ENCODE measurements at places on chromosomes 12 and 14.
A peak's percentile ranks its signal among the peaks of the same experiment; 100 is the strongest.

- no peak for DNase-seq
Observed at GRCh38 chr12:129971721-129972120, 67.9 kb upstream of the TMEM132D start.

DNA sequence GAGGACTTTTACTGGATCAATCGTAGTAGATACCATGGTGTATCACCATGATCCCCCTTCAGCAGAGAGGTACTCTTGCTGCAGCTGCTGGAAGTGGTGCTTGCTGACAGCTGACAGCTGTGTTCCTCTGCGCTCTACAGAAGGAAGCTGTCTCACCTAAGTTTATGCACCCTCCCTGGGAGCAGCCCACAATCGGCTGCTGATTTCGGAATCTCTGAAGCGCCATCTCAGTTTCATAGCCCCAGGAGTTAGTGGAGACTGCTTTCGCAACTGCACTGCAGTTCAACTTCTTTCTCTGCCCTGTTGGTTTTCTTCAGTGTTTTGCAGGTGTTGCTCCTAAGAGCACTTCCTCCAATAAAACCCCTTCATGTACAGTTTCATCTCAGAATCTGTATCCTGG lies 237.9 kb downstream of the PAWR start:
- no peak for DNase-seq

DNA sequence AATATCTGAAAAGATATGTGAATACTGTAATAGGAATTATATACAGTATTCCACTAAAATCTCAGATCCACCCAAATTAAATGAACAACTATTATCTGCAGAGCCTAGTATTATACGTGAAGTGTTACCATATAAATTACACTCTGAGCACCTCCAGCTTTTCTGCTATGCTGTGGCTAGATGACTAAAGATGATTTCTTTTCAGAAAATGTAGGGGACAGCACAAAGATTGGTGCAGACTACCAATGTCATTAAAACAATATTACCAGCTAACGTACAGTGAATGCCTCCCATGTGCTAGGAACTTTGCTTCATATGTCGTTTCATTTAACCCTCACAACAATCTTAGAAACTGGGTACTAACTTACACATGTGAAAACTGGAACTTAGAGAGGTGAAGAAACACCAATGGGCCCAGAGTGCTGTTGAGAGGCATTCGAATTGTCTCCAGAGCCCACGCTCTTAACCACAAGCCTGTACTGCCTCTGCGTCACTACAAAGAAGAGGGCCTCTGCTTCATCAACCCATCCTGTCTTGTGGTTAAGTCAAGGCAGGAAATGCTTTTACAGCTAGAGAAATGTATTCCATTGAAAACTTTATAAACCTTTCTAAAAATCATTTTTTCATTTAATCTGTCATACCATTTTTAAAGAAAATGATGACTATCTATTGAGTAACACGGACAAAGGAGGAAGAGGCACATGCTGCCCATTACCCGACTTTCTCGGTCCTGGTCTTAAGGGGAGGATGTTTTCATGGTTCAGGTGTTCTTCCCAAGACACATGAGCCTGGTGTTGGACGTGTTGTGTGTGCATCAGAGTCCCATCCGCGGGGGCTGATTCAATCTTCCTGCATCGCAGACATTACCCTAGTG lies 1.3 kb downstream of the GPR65 start:
- DNase-seq: no peak

- DNase-seq: no peak
Observed at GRCh38 chr12:78392918-78393317, 471.7 kb upstream of the SYT1 start.

DNA sequence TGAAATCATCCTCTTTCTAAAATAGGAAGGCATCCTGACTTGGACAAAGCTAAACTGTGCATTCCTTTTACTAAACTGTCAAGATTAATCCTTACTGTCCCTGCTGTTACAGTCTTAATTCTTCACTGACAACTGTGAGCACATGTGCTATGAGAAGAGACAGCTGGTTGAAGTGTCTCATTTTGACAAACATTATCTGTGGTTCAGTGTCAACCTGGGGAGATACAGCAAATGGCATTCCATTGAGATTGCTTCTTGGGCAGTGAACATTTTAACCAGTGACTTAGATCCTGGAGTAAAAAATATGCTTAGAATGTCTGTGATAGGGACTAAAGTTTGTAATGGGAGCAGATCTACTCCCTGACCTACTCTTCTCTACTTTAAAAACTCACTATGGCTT lies 552.6 kb upstream of the ATP2B1 start:
- DNase-seq: no peak

DNA sequence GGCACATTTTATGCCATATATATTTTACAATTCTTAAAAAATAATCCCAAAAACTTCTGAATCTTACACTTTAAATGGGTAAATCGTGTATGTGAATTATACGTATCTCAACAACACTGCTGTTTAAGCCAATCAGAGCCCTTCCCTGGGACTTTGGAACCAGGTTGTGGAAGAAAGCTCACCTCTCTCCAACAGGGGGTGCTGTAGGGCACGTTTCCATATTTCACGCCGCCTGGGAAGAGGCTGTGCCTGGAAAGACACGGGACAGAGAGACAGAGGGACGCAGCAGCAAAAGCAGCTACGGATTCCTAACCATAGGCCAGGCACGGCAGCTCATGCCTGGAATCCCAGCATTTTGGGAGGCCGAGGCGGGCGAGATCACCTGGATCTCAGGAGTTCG lies 29.4 kb upstream of the FBRSL1 start:
- DNase-seq: no peak

- no peak for DNase-seq
Observed at GRCh38 chr14:100729982-100730381, 3.3 kb downstream of the DLK1 start.

DNA sequence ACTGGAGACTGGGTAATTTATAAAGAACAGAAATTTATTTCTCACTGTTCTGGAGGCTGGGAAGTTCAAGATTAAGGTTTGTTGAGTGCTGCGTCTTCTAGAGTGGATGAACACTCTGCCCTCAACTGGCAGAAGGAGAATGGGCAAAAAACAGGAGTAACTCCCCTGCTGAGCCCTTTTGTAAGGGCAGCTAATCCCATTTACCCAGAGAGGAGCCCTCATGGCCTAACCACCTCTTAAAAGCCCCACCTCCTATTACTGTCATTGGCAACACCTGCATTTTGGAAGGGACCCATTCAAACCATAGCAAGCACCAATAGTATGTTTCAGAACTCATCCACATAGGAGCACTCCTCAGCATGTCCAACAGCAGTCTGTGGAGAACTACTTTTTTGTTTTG lies 47.4 kb downstream of the BORCS5 start:
- DNase-seq: no peak

GRCh38 chr12:101759396-101760047 lies 20.3 kb upstream of the SYCP3 start:
- DNase-seq: no peak

DNA sequence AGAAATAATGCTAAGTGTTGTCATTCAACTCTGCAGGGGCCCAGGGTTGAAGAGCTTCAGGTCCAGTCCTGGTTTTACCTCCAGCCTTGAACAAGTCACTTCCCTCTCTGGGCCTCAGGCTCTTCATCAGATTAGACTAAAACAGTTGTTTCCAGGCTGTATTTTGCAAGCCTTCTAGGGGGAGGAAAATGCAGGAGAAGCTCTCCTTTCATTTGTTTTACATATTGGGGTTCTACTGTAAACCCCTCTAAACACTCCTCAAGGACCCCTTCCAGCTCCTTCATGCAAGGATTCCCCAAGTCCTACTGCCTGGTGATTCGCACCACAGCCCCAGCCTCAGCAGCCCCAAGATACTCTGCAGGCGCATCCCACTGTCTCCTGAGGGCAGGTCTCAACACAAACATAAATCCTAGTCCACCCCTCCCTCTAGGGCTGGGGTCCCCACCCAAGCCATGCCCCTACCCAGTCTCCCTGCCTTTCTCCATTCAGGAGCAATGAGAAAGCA lies 2.7 kb downstream of the SDR9C7 start:
- DNase-seq: no peak

GRCh38 chr12:779745-780734 lies 27.7 kb downstream of the WNK1 start:
- DNase-seq: no peak

DNA sequence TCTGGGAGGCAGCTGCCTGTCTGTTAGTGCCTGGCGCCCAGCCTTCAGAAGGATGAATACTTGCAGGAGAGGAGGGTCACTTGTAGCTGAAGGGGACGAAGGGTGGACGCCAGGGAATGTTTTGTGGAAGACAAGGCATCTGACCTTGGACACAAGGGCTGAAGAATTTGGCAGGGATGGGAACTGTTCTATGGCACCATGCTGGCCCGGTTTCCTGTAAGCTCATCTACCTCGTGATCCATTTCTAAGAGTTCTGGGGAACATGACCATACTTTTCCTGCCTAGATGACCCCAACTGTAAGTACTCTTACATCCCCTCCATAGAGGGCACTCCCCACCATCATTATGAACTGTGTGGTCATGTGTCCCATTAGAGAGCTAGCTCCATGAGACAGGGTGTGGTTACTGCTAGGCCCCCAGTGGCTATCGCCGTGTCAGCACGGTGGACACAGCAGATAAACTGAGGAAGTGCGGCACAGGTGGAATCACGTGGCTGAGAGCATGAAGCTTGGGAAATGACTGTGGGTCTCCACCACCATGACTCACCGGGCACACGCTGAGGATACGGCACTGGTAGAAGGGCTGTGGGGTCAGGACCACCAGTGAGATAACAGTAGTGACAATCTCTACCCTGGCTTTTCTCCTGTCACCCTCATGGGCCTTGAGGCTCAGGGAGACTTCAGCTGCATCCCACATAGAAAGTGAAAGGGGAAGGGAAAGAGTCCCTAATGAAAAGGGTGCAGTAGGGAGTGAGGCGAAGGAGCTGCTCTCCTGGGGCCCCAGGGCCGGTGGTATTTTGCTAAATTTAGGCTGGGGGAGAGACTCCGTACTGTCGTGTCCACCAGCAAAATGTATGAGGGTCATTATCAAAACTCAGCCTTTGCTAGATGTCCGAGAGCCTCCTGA lies 252.6 kb downstream of the FOXN3 start:
- no peak for DNase-seq

GRCh38 chr12:96192926-96193573 lies 1.1 kb upstream of the ELK3 start:
- DNase-seq: no peak

DNA sequence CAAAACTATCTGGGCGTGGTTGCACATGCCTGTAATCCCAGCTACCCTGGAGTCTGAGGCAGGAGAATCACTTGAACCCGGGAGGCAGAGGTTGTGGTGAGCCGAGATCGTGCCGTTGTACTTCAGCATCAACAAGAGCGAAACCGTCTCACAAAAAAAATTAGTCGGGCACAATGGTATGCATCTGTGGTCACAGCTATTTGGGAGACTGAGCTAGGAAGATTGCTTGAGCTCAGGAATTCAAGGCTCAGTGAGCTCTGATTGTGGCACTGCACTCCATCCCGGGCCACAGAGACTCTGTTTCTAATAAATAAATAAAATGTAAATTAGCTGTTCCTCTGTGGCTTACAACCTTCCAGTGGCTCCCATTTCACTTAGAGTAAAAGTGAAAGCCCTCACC lies 28.0 kb downstream of the RCOR1 start:
- DNase-seq: no peak

- DNase-seq: no peak
Observed at GRCh38 chr12:116306506-116306905, 29.0 kb upstream of the MED13L start.

DNA sequence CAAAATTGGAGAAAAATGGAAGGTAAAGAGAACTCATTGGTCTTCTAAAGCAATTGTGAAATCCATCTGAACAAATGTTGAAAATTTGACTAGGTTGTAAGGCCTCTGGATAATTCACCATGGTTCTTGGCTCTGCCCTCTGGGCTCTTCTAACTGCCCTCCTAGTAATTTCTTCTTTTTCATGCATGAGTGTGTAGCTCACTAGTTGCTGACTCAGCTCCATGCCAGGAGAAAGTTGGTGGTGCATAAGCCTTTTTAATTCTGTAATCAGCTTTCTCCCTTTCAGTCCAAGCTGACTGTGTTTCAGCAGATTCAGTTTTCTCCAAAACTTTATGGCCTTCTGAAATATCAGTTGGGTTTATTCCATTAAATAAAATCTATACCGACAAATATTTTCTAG lies 877.8 kb upstream of the ATXN7L3B start:
- DNase-seq: no peak

DNA sequence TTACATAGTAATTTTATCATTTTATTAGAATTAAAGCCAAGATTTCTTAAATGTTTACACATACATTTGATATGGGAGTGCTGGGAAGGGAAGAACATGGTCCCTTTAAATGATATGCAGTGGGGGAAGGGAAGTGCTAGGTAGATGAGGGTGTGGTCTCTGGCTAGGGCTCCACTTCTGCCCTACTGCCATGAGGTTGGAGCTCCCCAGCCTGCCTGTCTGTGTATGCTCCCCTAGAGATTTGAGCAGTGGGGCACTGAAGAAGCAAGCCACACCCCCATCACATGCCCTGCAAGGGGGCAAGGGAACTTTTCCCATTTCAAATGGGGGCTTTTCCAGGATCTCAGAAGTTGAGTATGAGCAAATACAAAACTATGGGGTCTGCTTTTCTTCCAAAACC lies 25.5 kb downstream of the CLECL1 start:
- no peak for DNase-seq

GRCh38 chr12:51896236-51896635 lies 8.3 kb downstream of the ANKRD33 start:
- no peak for DNase-seq

DNA sequence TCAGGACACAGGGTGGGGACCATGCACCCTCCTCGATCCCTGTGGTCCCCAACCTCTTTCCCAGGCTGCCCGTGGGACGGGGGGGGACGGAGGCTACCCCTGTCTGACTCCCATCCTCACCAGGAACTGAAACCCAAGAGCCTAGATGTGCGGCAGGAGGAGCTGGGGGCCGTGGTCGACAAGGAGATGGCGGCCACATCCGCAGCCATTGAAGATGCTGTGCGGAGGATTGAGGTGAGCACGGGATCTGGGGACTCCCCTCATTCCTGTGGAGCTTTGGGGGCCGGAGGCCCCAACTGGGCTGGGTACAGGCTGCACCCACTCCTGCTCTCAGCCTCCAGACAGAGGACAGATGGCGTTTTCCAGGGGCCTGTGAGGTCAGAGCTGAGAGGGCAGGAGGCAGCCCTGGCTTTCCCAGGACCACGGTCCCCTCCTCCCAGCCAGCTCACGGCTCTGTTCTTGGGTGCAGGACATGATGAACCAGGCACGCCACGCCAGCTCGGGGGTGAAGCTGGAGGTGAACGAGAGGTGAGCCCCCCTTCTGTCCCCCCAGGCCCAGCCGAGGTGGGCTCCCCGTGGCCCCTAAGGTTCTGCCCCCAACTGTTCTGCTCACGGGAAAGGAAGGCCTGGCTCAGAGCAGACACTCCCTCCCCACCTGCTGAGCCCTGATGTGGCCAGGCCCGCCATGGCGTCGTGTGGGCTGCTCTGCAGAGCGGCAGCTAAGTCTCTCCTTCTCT lies 24.2 kb downstream of the HIP1R start:
- DNase-seq: no peak

DNA sequence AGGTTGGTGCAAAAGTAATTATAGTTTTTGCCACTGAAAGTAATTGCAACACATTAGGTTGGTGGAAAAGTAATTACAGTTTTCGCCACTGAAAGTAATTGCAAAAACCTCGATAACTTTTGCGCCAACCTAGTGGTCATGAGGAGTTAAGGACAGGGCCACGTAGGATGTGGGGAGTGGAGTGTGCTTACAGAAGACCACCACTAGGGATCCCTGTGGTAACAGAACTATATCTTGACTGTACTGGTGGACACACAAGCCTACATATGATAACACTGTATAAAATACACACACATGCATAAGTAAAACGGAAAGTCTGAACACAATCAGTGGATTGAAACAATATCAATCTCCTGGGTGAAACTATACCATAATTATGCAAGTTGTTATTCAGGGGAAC lies 187.4 kb upstream of the ABCD2 start:
- peak; percentile 53 for DNase-seq
